ENCODE measurements at places on chromosomes 16 and 17.

DNA sequence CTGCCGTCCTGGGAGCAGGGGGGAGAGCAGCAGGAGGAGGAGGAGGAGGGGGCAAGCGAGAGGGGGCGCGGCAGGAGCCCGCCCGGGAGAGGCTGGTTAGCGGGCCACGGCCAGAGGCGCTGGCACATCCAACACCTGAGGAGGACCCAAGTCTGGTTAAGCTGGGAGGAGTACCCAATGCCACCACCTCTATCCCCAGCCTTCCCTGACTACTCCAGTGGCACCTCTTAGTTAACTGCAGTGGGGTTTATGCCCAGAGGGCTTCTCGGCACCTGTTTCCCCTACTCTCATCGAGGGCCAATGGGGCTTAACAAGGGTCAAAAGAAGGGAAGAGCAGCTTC is 5.6 kb downstream of the PHOSPHO1 start:
- no peak for DNase-seq

DNA sequence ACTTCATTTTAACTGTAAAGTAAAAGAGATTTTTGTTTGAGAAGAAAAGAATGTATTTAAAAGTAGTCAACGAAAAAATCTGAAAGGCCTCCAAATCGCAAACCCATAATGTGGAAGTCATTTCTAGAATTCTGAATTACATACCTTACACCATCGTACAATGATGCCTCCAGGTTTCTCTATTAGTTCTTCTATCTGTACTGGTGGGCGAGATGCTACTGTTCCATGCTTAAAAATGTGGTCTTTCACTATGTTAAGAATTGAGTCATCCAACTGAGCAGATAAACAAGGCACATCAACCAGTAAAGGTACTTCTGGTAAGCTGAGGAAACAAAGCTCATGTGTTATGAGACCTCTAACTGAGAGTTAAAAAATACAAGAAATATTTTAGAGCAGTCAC is 28.5 kb downstream of the CRLF3 start:
- DNase-seq, result no peak

- no peak for DNase-seq
Measured at GRCh38 chr16:918741-919657, 51.8 kb downstream of the LMF1 start.

DNA sequence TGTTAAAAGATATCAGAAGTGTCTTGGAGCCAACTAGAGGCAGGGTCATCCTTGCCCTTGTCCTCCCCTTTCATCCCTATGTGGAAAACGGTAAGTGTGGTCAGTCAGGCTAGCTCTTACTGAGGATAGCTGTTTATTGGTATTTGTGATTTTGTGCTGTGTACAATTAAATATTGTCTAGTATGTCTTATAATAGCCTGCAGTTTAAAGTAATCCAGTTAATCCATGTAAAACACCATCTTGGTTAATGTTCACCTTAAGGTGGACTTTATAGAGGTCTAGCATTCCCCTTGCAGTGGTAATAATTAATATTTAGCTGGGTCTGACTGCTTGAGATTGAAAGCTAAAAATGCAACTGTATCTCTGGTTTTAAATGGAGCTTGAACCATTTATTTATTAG is 25.6 kb downstream of the METTL9 start:
- DNase-seq, result no peak

DNA sequence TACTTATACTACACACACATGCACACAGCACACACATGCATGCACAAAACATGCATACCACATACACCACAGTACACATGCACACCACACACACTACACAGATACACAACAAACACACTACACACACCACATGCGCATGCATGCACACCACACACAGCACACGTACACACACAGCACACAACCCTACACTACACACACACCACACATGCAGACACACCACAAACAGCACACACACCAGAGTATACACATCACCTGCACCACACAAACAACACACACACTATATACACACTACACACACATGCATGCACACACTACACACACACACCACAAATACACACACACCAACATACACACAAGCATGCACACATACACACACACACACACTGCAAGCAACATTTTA is 166.8 kb downstream of the AHSP start:
- no peak for DNase-seq

DNA sequence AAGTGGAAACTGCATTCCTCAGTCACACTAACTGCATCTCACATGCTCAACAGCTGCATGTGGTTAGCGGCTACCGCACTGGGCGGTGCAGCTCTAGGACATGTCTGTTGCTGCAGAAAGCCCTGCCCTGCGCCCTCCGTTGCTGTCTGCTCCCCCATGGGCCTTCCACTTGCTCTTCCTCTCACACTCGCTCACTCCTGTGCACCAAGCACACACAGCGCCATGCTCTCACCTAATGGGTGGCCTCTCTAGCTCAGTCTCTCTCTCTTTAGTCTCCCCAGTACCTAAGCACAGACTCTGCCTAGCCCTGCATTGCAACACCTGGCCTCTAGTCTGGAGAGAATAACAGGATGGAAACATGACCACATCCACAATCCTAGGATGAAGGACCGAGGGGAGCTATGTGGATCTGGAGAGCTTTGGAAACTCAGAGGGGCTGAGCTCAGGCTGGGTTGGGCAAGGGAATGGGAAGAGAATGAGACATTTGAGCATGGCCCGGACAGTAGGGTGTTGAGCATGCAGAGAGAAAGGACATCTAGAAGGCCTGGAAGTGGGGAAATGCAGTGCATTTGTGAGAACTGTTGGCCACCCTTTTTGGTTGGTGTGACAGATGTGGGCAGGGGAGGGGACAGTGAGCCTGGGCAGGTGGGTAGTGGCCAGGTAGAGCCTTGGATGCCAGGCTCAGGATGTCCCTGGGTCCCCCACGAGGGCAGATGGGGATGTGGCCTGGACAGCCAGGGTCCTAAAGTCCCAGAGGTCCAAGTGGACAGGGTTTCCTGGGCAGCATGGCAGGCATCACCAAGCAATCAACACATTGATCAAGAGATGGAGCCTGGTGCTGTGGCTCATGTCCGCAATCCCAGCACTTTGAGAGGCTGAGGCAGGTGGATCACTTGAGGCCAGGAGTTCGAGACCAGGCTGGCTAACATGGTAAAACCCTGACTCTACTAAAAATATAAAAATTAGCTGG is 16.1 kb downstream of the SGCA start:
- DNase-seq, result no peak

DNA sequence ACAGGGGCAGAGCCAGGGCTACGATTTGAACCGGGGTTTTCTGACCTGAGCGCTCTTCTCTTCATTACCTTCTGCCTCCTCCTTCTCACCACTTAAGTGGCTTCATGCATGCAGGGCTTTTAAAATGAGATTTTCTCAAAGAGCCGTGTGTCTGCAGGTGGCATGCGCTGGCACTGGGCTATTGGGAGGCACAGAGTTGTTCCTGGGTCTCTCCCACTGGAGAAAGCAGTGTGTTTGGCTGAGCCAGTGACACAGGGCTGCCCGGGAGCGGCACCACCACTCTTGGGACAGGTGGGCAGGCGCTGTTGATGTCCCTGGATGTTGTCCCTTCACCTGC is 218.8 kb upstream of the CHMP6 start:
- no peak for DNase-seq

GRCh38 chr16:1786242-1787055 is 3.7 kb downstream of the NUBP2 start:
- DNase-seq, result no peak

DNA sequence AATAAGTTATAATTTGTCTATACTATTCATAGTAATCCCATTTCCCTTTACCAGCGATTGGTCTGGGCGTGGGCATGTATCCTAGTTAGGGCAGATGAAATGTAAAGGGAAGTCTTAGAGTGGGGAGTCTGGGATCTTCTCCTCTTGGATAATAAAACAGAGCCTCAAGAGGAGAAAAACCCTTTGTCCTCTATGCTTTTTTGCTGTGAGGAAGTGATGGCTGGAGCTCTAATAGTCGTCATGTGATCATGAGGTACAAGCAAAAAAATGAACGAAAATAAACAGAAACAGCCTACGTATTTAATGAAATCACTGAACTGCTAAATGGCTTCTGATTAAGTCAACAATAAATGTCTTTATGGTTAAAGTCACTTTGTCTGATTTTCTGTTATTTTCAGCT is 26.8 kb downstream of the EFCAB5 start:
- DNase-seq, result no peak

DNA sequence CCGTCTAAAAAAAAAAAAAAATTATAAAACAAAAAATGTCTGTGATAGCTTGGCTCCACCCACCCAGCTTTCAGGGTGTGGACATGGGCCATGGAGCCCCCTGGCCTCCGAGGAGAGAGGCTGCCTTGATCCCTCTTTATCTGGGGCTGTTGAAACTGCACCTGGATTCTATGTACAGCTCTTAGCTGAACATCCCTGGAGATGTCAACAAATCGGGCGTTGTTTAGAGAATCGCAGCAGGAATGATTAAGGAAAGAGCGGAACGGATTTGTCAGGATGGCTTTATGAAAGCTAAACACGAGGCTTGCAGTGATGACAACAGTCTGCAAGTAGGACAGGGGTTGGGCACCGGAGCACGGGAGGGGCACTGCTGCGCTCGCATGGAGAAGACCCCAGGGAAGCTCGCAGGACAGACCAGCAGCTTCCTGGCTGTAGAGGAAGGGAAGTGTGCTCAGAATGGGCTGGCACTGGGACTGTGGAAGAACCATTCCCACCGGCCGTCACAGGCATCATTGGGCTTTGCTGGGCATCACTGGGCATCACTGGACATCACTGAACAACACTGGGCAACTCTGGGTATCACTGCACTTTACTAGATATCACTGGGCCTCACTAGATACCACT is 195.8 kb upstream of the FOXF1 start:
- DNase-seq, result no peak

- peak; percentile 92 for DNase-seq
Measured at GRCh38 chr17:57995076-57995956, 7.3 kb upstream of the VEZF1 start.

- no peak for DNase-seq
Measured at GRCh38 chr17:45342871-45343526, 26.2 kb upstream of the MAP3K14 start.

GRCh38 chr16:8952281-8952751 is 11.4 kb downstream of the USP7 start:
- no peak for DNase-seq

GRCh38 chr17:50354776-50355175 is 8.8 kb downstream of the XYLT2 start:
- no peak for DNase-seq

Data from NCI-H82 (cell line).